ENCODE measurements at places on chromosomes 3 and 15.

GRCh38 chr3:63762180-63762579 lies 56.9 kb upstream of the C3orf49 start:
- DNase-seq = no peak

GRCh38 chr3:16587047-16587680 lies 18.1 kb downstream of the DAZL start:
- no peak for DNase-seq

- no peak for DNase-seq
Observed at GRCh38 chr15:86483936-86484335, 404.3 kb downstream of the AGBL1 start.

GRCh38 chr3:487614-488013 lies 291.1 kb downstream of the CHL1 start:
- no peak for DNase-seq

GRCh38 chr3:63818282-63819150 lies 583 bp upstream of the C3orf49 start:
- DNase-seq = peak; percentile 20

GRCh38 chr3:108099244-108099643 lies 8.4 kb upstream of the CD47 start:
- DNase-seq = no peak

DNA sequence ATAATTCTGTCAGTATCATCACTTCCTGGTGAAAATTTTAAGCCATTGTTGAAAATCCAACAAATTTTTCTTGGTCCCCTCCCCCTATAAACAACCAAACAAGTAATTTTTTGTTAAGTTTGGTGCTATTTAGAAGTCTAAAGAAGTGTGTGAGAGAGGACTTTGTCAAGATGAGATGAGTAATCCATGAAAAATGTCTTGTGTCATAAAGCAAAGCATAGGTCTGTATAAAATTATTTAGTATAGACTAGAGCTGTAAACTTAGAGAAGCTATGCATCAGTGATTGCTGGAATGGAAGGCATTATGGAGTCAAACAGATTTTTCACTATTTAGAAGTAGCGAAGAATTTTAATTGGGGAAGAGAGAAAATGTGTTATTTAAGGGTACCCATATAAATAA lies 31.4 kb downstream of the MAPK6 start:
- DNase-seq = no peak

- DNase-seq = no peak
Observed at GRCh38 chr3:18946524-18946923, 201.8 kb upstream of the KCNH8 start.

DNA sequence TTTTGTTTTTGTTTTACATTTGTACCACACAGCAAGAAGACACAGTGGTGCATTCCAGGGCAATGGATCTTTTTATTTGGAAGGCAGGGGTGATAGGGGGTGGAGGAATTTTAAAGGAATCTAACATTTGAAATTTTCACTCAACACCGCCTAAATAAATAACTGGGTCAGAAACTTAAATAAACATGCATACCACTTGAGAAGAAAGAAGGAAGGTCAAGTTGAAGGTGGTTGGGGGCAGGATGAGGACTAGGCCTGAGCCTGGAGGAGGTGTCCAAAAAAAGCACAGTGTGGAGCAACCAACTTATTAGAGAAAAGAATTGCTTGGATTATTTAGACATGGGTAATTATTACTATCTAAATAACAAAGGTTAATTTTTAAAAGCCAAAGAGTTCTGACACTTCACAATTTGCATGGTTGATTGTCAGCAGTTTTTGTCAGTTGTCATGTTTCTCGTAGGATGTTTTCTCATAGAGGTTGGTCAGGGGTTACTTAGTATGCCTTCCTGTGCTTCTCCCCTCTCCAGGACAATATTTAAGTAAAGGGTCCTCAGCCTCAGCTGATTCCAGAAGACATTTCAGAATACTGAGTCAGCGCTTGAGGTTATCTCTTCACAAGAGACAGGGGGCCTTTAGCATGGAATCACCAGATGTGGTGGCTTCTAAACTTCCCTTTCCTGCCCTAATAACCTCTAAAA lies 173.7 kb upstream of the SLC2A2 start:
- DNase-seq = no peak

DNA sequence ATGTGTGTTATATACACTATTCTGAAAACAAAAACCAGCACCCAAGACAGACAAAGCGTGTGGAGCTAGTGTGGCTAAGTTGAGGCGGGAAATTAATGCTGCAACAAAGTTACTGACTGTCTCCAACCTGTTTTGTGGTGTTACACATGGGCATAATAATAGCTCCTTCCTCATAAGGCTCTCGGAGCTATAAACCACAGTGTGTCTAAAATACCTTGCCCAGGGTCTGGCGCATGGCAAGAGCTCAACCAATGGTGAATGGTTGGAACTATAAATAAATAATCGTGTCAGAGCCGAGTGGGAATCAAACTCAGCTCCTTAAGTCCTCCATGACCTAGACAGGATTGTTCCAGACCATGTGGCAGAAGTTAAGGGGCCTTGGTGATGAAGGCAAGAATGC lies 35.9 kb upstream of the TFRC start:
- no peak for DNase-seq

DNA sequence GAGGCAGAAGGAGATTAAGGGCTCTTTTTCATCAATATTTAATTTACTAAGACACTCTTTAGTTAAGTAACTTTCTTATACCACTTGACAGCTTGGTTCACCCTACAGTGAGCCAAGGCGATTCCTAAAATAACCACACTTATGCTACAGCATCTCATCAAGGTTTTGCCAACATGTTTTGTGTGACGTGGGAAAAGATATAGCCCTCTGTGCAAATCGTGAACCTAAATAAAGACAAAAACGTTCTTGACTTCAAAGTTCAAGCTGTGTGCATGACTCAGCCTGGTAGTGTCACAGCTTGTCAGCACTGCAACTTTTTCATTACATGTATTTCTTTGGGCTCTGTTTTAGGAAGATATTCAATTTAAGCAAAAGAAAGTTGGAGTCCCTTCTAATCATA lies 297.0 kb upstream of the EPHA3 start:
- peak; percentile 12 for DNase-seq

- no peak for DNase-seq
Observed at GRCh38 chr3:194986208-194987043, 284.5 kb downstream of the XXYLT1 start.

- no peak for DNase-seq
Observed at GRCh38 chr15:56821721-56822425, 88.6 kb upstream of the ZNF280D start.

DNA sequence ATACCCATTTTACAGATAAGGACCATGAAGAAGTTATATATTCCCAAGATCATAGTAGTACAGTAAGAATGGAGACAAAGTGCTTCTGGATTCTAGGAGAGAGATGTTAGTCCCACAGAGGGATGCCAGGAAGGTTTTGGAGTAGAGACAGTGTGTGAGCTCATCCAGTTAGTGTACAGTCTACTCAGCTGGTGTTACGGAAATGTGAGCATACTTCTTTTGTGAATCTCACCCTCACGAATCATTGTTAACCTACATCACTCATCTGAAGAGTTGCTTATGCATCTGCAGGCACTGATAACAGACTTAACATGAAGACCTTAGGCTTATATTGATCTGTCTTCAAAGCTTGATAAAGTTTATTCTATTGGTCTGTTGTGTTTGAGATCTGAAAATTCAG lies 106.6 kb upstream of the PTPRG start:
- no peak for DNase-seq

- no peak for DNase-seq
Observed at GRCh38 chr3:129663045-129663446, 56.6 kb upstream of the PLXND1 start.

- no peak for DNase-seq
Observed at GRCh38 chr3:47803480-47804025, 615 bp downstream of the DHX30 start.

GRCh38 chr3:120763601-120764000 lies 21.1 kb downstream of the GTF2E1 start:
- DNase-seq = no peak

GRCh38 chr15:73700041-73700842 lies 16.1 kb downstream of the CD276 start:
- peak; percentile 63 for DNase-seq

DNA sequence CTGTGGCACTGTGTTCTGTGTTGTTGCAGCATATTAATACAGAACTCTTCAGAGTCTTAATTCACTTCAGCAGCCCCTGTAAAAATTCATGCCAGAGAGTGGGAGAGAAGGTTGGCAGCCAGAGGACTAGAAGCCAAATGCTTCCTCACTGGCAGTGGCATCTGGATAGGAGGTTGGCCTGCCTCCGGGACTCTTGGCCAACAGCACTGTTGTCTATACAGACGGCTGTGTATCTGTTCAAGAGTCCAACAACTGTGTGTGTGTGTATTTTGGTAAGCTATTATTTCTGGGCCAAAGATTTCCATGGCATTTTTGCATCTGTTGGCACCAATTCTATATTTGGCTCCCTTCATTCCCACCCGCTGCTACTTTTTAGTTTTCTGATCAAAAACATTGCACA lies 156.0 kb upstream of the SOX2 start:
- no peak for DNase-seq

GRCh38 chr3:99500485-99500884 lies 137.9 kb upstream of the COL8A1 start:
- no peak for DNase-seq

- no peak for DNase-seq
Observed at GRCh38 chr15:81024265-81024872, 23.6 kb downstream of the TLNRD1 start.

DNA sequence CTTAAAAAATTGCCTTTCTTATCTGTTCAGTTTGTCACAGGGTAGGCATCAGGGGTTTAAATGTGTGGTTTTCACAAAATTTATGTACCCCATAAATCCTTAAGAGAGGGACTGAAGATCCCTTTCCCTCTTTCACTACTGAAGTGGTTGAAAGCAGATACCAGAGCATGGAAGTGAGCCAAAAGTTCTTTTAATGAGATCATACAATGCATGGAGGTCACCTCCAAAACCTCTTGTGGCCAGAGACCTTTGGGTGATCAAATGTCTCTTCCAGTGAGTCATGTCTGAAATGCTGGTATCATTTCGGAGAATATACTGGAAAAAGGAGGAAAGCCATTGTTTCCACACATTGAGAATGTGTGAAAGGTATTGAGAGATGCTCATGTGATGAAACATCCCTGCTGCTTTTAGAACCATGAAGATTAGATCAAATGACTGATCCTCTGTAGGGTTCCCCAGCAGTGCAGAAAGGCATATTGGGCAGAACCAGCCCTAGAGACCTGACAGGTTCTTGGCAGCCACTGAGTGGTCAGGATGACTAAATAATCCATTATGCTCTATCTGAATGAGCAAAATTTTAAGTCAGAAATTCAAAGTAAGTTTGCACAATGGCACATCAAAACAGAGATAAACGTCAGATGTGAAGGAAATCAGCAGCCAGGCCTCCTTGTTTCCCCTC lies 165.8 kb upstream of the SLC2A2 start:
- peak; percentile 69 for DNase-seq

DNA sequence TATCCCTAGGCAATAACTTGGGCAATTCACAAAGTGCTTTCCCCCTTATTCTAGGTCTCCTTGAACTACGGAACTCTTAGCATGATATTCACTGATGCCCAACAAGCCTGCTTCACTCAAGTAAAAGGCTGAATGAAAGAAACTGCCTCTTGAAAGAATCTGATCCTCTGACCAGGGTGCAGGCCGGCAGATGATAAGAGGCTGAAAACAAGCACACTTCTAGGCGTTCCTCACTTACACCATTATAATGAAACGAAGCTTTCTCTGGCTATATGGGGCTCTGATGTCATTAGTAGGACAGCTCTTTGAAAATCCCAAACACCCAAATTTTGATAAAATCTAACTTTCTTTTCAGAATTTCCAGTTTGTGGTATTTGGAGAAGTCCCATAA lies 28.4 kb downstream of the MAGI1 start:
- DNase-seq = no peak

- no peak for DNase-seq
Observed at GRCh38 chr15:74895830-74896229, 6.0 kb downstream of the MPI start.

DNA sequence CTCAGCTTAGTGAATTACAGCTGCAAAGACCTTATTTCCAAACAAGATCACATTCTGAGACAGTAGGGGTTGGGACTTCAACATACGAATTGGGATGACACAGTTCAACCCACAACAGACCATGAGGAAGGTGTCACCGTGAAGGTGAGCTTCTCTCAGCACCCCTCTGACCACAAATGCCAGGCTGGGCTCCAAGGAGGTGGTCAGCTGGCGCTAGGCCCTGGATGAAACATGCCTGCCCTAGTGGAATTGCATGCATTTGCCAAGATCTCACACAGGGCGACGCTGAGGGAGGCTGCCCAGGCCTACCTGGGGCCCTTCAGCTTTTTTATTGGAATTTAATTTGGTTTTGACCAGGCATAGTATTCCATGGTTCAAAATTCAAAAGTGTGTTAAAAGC lies 1.8 kb downstream of the CFAP100 start:
- DNase-seq = no peak

DNA sequence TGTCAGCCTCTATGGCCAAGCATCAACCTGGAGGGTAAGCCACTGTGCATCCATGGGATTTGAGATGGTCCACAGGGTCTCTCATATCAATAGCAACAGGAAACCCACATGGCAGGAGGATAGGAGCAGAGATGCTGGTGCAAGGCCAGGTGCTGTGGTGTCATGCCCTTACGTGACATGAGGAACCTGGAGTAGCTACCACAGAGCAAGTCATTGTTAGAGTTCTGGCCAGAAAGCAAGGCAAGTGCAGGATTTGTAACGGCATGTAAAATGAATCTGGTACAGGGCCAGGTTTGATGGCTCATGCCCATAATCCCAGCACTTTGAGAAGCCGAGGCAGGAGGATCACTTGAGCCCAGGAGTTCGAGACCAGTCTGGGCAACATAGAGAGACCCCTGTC lies 14.8 kb upstream of the ZNF774 start:
- no peak for DNase-seq

GRCh38 chr3:185727873-185728272 lies 97.0 kb downstream of the IGF2BP2 start:
- no peak for DNase-seq

DNA sequence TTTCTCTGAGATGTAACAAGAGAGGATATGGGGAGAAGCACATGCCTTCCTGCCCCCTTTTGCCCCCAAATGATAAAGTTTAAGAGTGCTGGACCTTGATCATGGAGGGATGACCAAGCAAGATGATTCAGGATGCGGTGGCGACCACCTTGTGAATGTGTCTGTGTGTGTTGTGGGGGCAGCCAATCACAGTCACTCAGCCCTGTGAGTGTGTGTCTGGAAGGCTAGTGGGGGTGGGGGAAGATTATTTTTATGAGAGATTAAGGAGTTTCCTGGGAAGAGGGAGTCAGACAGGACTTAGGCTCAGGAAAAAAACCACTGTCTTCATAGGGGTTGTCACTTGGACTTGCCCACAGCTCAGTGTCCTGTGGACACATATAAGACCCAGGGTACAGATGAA lies 57.8 kb upstream of the KY start:
- DNase-seq = no peak

- no peak for DNase-seq
Observed at GRCh38 chr15:64685230-64685888, 90.0 kb downstream of the RBPMS2 start.

- no peak for DNase-seq
Observed at GRCh38 chr3:187902041-187902471, 156.8 kb upstream of the BCL6 start.
